ENCODE measurements at places on chromosomes 5 and 9.

GRCh38 chr5:77770293-77771005 is 5.7 kb downstream of the TBCA start:
- no peak for DNase-seq

DNA sequence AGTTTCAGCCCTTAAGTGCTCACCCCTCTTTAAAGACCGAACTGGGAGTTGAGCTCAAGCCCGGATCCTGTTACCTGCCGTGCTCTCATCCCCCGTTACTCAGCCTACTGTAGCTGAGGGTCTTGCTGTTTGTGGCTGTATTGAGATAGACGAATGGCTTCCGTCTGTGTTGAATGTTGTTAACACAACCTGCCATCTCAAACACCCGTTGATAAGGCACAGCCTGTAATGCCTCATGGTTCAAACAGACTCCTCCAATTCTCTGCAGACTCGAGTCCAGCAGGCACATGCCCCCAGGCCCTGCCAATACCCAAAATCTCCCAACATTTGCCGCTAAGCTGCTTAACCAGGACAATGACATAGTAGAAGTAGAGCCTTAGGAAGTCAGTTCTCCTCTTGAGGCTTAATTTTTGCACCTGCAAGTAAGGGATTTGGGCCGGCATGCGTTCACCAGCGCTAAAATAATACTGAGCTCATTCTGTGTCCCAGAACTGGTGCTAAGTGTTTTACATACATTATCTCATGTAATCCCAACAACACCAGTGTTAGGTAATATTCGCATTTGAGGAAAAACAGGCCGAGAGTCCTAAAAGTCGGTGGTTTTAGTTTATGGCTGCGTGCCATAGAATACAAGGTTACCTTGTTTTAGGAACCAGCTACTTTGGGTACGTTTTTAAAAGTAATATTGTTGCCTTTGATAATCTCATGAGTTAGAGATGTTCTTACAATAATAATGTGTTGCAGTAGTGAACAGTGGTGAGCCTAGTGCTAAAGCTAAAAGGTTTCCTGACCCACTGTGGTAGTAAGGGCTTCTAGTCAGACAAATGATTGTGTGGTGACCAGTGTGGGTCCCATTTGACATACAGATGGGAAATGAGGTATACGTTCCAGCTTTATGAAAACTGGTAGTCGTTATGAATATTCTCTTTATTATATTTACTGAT is 1.5 kb upstream of the RFX3 start:
- DNase-seq, result peak; percentile 39

GRCh38 chr5:163730206-163730756 is 224.9 kb downstream of the MAT2B start:
- DNase-seq, result no peak

DNA sequence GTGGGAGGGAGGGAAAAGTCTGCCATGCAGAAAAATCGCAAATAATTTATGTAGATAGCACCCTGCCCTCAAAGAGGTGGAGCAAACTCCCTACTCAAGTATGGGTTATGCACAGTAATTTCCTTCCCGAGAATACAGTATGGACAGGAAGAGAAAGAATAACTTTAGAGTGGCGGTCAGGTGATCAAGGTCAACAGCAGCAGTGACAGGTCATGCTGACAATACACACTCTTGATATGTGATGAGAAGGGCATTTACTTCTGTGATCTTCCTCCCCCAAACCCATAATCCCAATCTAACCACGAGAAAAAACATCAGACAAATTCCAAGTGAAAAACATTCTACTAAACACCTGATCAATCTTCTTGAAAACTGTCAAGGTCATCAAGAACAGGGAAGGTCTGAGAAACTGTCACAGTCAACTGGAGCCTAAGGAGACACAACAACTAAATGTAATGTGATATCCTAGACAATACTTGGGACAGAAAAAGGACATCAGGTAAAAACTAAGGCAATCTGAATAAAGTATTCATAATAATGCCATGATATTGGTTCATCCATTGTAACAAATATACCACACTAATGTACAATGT is 11.7 kb downstream of the BICD2 start:
- DNase-seq, result no peak

Data from NCI-H510A treated with DMSO at 0.1 percent for 48 hours (cell line).